ENCODE measurements at places on chromosomes 4 and X.

DNA sequence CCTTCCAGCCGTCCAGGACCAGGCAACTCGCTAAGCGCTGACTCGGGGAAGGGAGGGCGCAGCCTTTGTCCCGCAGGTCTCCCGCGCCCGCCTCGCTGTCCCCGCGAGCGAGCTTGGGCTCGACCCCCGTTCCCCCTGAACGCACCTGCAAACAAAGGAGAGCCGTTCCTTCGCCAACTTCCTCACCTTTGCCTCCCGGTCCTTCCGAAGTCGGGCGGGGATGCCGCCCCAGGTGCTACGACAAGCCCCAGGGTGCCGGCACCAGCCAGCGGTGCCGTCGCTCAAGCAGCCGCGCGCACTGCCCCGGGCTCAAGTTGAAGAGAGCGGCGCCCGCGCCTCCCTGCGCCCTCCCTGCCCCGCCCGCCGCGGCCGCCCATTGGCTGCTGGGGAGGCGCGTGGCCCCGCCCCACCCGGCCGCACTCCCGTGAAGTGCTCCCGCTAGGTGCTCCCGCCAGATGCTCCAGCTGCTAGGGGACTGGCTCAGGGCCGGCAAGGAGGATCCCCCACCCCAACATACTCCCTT lies 107.1 kb downstream of the NSUN7 start:
- DNase-seq: no peak

DNA sequence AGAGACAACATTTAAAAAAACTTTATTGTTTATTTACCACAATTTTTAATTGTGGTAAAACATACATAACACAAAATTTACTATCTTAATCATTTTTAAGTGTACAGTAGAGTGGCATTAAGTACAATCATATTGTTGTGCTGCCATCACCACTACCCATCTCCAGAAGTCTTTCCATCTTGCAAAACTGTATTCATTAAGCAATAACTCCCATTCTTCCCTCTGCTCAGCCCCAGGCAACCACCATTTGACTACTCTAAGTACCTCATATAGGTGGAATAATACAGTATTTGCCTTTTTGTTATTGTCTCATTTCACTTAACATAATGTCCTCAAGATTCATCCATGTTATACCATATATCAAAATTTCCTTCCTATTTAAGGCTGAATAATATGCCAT lies 12.8 kb upstream of the FAM47E start:
- no peak for DNase-seq

- no peak for DNase-seq
Observed at GRCh38 chr4:182278729-182279128, 35.5 kb downstream of the TENM3 start.

- DNase-seq: no peak
Observed at GRCh38 chr4:6918338-6918737, 8.7 kb downstream of the TBC1D14 start.

- peak; percentile 28 for DNase-seq
Observed at GRCh38 chr4:39446842-39447573, 11.7 kb downstream of the RPL9 start.

- no peak for DNase-seq
Observed at GRCh38 chrX:106948641-106949040, 28.4 kb downstream of the CLDN2 start.

DNA sequence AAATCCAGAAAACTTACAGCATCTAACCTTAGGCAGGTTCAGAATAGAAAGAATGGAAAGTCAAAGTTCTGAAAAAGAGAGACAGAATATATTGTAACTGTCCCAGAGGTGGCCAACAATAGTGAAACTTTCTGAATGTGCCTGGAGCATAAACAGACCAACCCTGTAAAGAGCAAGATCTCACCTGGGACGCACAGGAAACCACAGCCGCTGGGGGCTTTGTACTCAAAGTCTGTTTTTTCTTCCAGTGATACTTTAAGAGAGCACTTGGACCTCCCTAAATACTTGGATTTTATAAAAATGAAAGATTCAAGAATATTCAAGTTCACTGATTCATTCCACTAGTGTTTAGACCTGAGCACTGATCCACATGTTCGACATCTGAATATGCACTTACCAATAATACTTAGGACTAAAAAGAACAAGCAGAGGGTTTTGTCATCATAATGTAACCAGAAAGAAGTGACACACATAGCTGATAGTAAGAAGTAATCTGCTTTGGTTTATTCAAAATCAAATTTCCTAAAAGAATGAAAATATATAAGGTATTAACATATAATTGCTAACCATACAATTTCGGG lies 35.3 kb downstream of the ARAP2 start:
- DNase-seq: no peak

Data from ELR (cell line).